ENCODE measurements at places on chromosomes 2 and 18.
A peak's percentile ranks its signal among the peaks of the same experiment; 100 is the strongest.

GRCh38 chr2:1968209-1968987 lies 224.1 kb upstream of the PXDN start:
- H3K4me3 ChIP-seq, result no peak overlapping the region
- no peaks in the 10 kb centered on the region for H3K36me3 ChIP-seq
- no peaks in the 10 kb centered on the region for H3K4me1 ChIP-seq
- no peak overlapping the region for H3K27ac ChIP-seq

GRCh38 chr2:178949584-178949983 lies 100.4 kb downstream of the CCDC141 start:
- no peak for DNase-seq
- no peak overlapping the region for H3K4me3 ChIP-seq
- no peaks in the 10 kb centered on the region for H3K27me3 ChIP-seq
- H3K36me3 ChIP-seq, result peaks cover 22% of the 10 kb centered on the region

DNA sequence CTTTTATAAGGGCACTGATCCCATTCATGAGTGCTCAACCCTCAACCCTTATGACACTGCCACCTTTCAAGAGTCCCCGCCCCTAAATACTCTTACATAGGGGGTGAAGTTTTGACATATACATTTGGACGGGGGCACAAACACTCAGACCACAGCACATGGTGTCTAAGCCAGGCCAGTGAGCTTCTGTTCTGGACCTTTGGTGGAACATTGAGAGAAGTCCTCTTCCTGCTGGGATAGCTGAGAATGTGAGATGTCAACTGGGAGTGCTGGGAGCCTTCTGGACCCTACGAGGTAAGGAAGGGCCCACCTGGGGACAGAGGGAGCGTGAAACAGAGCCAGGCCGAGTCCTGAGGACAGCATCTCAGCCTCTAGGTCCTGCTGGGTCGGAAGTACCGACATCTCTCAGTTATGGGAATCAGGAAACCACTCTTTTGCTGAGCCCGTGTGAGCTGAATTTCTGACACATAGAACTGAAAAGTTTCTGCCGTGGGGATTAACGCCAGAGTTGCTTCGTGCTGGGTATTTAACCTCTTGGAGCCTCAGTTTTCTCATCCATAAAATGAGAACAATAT lies 114.9 kb downstream of the PDCL3 start:
- no peaks in the 10 kb centered on the region for H3K4me1 ChIP-seq
- no peak overlapping the region for H3K27ac ChIP-seq
- no peak overlapping the region for H3K4me3 ChIP-seq
- peaks cover 10% of the 10 kb centered on the region for H3K27me3 ChIP-seq
- DNase-seq, result no peak
- no peaks in the 10 kb centered on the region for H3K36me3 ChIP-seq

DNA sequence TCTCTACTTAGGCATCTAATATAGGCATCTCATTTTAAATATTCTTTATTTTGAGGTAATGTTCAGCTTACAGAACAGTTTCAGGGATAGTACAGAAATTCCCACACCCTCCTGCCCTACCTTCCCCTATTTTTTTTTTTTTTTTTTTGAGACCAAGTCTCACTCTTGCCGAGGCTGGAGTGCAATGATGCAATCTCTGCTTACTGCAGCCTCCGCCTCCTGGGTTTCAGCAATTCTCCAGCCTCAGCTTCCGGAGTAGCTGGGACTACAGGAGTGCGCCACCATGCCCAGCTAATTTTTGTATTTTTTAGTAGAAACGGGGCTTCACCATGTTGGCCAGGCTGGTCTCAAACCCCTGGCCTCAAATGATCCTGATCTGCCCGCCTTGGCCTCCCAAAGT lies 97.6 kb downstream of the EPB41L5 start:
- H3K27me3 ChIP-seq, result no peaks in the 10 kb centered on the region
- H3K36me3 ChIP-seq, result peaks cover 8% of the 10 kb centered on the region
- peaks cover 13% of the 10 kb centered on the region for H3K4me1 ChIP-seq
- no peak overlapping the region for H3K27ac ChIP-seq
- DNase-seq, result no peak

GRCh38 chr2:23478933-23479683 lies 94.1 kb downstream of the KLHL29 start:
- H3K4me3 ChIP-seq, result no peak overlapping the region
- no peaks in the 10 kb centered on the region for H3K36me3 ChIP-seq
- H3K27ac ChIP-seq, result no peak overlapping the region
- no peaks in the 10 kb centered on the region for H3K4me1 ChIP-seq
- H3K27me3 ChIP-seq, result no peaks in the 10 kb centered on the region
- no peak for DNase-seq

DNA sequence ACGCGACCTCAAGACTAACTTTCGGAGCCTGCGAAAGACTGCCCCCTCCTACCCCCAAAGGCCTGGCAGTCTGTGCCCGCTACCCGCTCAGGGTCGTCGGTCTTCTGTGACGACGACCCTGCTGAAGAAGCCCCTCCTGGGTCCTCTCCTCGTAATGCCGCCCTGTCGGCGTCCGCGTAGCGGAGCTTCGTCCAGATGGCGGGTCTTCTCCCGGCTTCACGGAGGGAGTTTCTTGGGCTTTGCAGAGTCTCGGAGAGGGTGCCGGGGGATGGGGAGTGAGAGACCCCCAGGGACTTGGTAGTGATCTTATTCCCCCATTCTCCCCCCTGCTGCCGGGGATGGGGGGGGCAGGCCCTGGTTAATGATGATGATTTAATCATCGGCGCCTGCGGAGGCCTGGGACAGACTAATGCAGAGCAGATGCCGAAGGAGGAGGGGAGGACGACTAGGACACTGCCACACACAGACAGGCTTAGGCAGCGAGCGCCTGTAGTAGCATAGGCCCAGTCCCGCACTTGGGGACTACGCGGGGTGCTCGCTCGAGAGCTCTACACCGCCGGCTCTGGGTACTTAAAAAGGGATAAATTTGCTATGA lies 528 bp upstream of the PCGF1 start:
- peaks cover 8% of the 10 kb centered on the region for H3K27me3 ChIP-seq
- peaks cover 24% of the 10 kb centered on the region for H3K4me1 ChIP-seq
- DNase-seq, result peak; percentile 28
- H3K27ac ChIP-seq, result peak overlapping the region; percentile 96
- H3K4me3 ChIP-seq, result peak overlapping the region; percentile 90

DNA sequence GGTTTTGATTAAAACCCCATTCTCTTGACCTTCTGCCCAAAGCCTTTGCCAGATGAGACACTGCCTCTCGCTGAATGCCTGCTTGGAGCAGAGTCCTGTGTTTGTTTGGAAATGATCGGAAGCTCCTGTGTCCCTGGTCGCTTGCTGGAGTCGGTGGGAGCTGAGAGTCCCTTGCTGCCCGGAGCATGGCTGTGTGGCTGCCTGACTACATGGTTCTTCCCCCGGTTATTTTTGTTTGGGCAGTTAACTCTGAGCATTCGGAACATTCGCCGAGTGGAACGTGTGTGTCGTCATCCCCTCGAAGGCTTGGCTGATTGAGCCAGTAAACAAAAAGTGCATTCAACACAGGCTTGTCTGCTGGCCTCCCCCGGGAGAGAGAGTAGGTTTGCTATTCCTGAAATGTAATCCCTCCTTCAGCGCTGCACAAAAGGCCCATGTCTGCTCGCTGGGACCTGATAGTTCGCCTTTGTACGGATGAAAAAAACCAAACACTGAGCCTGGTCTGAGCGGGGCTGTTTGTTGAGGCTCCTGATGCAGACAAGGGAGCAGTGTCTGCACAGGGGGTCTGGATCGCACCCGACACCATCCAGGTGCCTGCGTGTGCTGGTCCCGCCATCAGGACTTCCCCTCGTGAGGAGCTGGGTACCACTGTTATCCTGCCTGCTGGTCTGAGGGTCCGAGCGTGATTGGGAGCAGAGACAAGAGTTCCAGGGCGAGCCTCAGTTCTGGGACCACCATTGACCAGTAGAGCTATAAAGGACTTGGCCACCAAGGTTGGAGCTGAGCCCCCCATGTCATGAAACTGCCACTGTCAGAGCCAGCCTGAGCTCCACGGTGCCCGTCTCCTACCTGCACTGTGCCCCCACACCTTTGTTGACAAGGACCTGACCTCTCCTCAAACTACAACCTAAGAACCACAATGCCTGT lies 83.8 kb downstream of the AGAP1 start:
- no peak overlapping the region for H3K4me3 ChIP-seq
- H3K27me3 ChIP-seq, result no peaks in the 10 kb centered on the region
- no peaks in the 10 kb centered on the region for H3K36me3 ChIP-seq
- no peak for DNase-seq
- H3K27ac ChIP-seq, result no peak overlapping the region
- no peaks in the 10 kb centered on the region for H3K4me1 ChIP-seq

DNA sequence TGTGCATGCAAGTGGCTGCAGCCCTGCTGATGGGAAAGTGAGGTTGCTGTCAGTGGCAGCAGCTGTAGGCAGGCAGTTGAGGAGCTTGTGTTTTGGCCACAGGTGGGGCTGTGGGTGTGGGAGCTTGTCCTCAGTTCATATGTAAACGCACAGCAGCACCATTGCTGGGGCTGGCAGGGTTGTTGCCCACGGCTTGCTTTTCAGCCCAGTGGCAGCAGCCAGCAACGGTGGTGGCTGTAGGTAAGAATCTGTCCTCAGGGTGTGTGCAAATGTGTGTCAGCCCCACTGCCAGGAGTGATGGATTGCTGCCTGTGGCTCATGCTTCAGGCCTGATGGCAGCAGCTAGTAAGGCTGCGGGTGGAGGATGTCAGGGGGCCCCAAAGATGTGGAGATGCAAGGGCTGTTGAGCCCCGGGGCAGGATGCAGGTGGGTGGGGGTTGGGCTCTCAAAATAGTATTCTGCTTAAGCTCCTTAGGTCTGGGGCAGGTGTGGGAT lies 141.3 kb upstream of the THUMPD2 start:
- no peak for DNase-seq
- no peaks in the 10 kb centered on the region for H3K36me3 ChIP-seq
- H3K27me3 ChIP-seq, result peaks cover 2% of the 10 kb centered on the region
- no peak overlapping the region for H3K4me3 ChIP-seq
- H3K4me1 ChIP-seq, result no peaks in the 10 kb centered on the region

GRCh38 chr18:71352618-71353017 lies 1063.8 kb downstream of the SOCS6 start:
- H3K27ac ChIP-seq, result no peak overlapping the region
- H3K4me3 ChIP-seq, result no peak overlapping the region

DNA sequence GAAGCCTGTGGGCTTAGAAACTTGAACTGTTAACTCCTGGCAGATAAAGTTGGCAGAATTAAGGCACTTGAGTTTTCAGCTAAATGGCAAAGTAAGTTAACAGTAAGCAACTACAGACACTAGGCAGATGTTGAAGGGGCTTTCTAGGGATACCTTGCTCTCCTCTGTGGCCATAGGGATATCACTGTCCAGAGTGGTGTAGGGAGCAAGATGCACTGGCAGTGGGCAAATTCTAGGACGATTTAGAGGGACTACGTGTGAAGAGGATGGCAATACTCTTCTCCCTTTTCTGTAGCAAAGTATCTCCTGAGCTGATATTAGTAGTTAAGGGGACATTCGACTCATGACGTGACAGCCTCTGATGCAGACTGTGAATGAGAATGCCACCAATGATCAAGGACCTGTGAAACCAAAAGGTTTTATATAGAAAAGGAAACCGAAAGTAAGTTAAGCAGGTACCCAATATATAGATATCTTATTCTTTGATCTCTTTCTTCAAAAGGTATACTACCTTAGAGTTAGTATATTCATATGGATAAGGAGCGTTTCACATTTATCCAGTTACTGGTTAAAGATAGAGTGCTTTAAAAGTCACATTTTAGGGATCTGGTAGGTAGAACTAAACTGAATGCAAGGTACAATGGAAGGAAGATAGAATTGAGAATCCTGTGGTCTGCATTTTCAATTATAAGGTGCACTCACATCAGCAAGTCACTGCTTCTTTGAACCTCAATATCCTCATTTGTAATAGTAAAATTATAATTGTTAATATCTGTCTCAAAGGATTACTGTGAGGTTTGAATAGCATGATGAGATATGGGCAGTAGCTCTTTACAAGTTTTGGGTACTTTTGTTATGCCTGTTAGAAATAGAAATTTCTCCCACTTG lies 106.4 kb downstream of the KCNH7 start:
- DNase-seq, result no peak
- H3K36me3 ChIP-seq, result no peaks in the 10 kb centered on the region
- no peak overlapping the region for H3K27ac ChIP-seq
- no peaks in the 10 kb centered on the region for H3K27me3 ChIP-seq

DNA sequence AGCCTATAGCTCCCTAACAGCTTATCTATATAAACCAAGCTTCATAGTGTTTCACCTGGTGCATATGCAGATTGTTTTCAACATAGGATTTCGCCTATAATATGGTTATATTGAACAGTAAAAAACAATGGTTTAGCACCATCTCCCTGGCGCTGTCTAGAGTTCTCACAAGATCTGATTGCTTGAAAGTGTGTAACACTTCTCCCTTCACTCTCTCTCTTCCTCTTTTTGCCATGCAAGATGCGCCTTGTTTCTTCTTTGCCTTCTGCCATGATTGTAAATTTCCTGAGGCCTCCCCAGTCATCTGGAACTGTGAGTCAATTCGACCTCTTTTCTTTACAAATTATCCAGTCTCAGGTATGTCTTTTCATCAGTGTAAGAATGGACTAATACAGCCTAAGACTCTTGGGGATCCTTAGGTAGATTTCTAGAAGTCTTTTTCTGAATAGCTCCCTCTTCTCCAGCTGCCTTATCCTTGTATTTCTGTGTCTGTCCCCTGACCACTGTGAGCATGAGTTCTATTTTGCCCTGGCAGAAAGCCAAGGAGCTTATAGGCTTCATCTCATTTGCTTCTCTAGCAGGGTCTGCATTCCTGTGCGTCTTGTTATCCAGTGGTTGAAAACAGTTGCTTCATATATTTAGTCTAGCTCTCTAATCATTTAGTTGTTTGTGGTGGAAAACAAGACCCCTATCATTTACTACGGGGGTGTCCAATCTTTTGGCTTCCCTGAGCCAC lies 401.6 kb downstream of the GPD2 start:
- no peaks in the 10 kb centered on the region for H3K36me3 ChIP-seq
- H3K4me1 ChIP-seq, result no peaks in the 10 kb centered on the region
- no peak overlapping the region for H3K27ac ChIP-seq
- no peak for DNase-seq

DNA sequence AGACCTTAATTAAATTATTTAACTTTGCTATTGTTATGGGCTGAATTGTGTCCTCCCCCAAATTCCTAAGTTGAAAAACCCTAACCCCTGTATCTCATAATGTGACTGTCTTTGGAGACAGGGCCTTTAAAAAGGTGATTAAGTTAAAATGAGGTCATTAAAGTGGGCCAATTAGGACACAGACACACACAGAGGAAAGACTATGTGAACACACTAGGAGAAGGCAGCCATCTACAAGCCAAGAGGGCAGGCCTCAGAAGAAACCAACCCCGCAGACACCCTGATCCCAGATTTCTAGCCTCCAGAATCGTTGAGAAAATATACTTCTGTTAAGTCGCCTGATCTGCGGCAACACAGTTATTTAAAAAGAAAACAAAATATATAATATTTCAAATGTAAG lies 6.4 kb downstream of the STK17B start:
- H3K4me3 ChIP-seq, result peak overlapping the region; percentile 75
- no peaks in the 10 kb centered on the region for H3K27me3 ChIP-seq
- peak overlapping the region; percentile 64 for H3K27ac ChIP-seq

- H3K4me3 ChIP-seq, result no peak overlapping the region
- no peak overlapping the region for H3K27ac ChIP-seq
- no peaks in the 10 kb centered on the region for H3K4me1 ChIP-seq
- peaks cover 4% of the 10 kb centered on the region for H3K27me3 ChIP-seq
- DNase-seq, result no peak
Observed at GRCh38 chr18:74380916-74381315, 65.3 kb downstream of the C18orf63 start.

- no peak for DNase-seq
- H3K27me3 ChIP-seq, result peaks cover 3% of the 10 kb centered on the region
- H3K27ac ChIP-seq, result no peak overlapping the region
- no peaks in the 10 kb centered on the region for H3K36me3 ChIP-seq
- H3K4me3 ChIP-seq, result no peak overlapping the region
Observed at GRCh38 chr2:215120401-215120800, 18.0 kb downstream of the ABCA12 start.

GRCh38 chr2:165594231-165594934 lies 124.9 kb downstream of the CSRNP3 start:
- no peak for DNase-seq
- peaks cover 5% of the 10 kb centered on the region for H3K36me3 ChIP-seq
- H3K27ac ChIP-seq, result peak overlapping the region; percentile 59
- H3K27me3 ChIP-seq, result peaks cover 7% of the 10 kb centered on the region
